ENCODE measurements at places on chromosomes 3 and 15.

DNA sequence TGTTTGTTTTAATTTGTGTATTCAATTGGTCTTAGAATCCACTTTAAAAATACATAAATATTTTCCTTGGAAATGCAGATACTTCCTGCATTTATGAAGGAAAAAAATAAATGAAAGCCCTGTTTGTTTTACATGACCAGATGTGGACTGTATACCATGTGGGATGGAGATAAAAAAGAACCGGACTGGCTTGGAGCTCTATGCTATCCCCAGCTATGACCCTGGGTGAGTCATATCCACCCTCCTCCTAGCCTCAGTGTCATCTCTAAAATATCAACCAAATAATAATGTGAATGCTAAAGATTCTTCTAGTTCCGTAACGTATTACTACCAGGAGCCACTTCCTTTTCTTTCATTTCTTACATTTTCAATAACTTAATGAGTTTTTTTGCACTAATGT is 44.5 kb upstream of the PDZRN3 start:
- no peak for DNase-seq

- no peak for DNase-seq
Measured at GRCh38 chr15:101171954-101172353, 79.9 kb downstream of the CHSY1 start.

DNA sequence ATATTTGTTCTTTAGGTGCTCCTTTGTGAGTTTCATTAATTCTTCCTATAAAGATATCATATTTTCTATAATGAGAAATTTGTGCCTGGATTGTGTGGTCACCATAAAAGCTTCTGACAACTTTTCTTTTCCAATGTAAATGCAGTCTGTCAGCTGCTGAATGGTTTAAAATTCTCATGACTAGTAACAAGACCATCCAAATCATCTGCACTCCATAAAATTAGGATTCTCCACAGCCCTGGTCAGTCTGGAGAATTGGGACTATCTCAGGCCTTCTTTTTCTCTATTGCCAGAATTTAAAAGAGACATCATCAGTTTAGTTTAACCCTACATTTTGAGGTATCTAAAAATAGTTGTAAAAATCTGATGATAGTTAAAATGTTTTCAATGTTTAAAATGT is 180.9 kb downstream of the DTWD1 start:
- no peak for DNase-seq

DNA sequence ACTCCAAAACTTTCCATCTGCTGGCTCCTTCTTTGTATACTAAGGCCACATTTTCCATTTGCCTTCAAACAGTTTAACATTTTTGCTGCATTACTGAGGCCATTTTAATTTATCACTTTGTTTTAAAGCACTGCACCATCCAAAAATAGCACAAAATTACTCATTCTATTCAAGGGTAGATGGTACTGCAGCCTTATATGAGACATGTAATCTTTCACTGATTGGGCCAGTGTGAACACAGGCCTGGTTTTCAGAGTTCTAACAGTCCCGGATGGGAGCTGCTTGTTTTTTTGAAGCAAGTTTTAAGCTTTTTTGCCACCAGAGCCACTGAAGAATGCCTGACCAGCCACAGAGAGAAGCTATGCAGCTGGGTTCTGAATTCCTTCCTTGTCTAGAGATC is 172.3 kb upstream of the TSC22D2 start:
- DNase-seq = no peak

DNA sequence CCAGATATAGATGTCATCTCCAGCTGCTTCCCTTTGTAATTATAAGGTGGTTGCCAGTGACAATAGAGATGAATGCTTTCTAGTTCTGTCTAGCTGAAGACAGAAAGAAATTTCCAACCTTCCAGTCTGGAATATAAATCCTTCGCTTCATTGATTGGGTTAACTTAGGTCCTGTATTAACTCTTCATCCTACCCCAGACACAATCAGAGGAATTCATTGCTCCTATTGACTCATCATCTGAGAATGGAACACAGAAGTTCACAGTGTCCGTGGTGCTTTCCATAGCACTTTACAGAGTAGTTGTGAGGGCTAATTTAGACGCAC is 241.4 kb downstream of the NFKBIZ start:
- no peak for DNase-seq

DNA sequence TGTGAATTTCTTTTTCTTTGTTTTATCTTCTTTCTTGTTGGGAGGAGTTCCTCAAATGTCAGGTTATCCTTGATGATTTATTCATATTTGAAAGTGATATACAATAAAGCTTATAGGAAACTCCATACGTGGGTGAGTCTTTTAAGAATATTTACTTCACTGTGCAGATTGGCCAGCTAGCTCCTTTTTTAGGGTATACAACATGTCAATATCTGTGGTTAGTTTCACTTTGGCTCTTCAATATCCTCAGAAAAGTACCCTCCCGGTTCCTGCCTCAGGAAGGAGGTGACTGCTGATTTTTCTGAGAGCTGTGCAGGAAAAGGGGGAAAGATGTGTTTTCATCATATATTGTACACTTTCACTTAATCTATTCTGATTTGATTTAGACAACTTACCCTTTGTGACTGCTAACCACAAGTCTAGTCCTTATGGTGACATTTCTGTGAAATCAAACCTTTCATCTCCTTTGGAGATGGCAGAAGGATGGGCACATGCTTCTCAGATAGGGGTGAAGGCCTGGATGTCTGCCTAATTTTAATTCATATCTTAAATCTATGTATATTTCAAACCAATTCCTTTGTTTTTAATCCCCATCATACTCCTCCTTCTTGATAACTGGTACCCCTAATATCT is 98.2 kb upstream of the NECTIN3 start:
- DNase-seq = no peak

DNA sequence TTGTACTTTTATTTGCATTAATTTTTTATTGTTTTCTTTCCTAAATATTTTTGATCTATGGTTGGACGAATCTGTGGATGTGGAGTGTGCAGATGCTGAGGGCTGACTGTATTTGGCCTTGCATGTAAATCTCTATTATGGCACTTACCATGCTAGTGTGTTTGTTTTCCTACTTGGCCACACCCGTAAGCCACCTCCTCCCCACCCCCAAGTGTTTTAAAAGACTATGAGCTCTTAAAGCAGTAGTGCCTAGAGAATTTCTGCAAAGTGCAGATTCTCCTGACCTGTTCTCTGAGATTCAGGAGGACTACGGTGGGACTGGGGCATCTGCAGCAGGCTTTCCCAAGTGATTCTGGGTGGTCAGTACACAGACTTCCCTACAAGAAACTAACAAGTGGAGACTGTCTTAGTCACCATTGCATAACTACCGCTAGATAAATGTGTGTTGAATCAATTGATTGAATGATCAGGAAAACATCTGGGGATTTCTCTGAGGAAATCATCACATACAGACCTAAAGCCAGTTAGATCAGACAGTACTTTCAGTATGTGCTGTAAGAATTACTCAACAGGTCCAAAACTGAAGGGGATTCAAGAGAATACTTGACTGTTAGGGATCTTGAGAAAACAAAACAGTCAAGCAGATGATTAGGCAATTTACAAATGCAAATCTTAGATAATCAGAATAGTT is 6.2 kb upstream of the TIPARP start:
- DNase-seq = no peak

GRCh38 chr3:140384028-140384771 is 293.7 kb upstream of the TRIM42 start:
- DNase-seq = no peak

GRCh38 chr15:69834761-69835160 is 263.0 kb downstream of the TLE3 start:
- no peak for DNase-seq

DNA sequence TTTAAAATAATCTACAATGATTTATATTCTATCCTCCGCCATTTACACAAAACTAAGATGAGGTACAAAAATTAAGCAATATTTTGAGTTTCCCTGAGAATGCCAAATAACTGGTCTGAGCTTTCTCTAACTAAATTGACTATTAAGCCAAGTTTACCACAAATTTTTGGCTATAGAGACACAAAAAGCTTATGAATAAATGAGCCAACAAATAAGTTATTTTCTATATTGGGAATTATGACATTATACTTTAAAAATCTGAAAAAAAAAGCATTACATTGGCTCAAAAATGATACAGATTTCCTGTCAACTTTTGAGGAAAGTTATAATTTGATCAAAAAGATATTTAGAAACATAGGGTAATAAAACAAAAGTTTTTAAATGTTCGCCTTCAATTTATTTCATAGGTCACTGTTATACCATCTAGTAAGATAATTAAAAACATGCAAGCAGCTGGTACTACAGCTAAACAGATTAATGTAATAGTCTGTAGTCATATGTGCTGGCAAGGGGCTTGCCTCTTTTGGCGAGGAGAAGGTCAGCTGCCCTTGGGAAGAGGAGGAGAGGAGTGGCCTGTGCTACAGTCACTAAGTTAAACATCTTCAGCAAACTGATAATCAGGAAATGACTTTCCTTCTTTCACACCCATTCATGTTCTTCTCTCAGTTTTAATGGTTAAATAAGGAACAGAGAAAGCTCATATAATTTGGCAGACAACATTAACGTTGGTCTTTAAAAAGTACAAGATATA is 318.5 kb downstream of the TBC1D5 start:
- DNase-seq = no peak

GRCh38 chr3:45064512-45065372 is 38.6 kb downstream of the CLEC3B start:
- peak; percentile 70 for DNase-seq

- DNase-seq = no peak
Measured at GRCh38 chr15:57528940-57529565, 62.7 kb upstream of the MYZAP start.

DNA sequence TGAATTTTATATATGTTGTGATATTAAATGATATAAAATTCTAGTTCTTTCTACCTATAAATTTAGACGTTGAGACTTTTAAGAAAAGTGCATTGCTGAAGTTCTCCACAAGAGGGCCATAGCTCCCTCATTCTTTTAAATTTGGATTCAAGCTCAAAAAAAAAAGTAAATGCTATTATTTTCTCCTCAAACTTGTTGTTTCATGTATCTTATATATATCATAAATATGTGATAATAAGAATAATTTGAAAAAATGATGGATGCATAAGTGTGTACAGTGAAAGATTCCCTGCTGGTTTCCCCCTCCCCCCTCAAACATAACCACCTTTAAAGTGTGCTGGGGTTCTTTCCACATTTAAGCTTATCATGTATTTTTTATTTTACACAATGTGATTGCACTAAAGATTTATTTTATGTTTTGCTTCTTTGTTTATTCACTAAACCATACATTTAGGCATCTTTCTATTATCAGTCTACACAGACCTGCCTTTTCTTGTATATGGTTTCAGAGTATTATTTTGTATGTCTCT is 769.4 kb upstream of the GOLIM4 start:
- no peak for DNase-seq

GRCh38 chr3:87145553-87145952 is 81.6 kb upstream of the CHMP2B start:
- DNase-seq = no peak

GRCh38 chr3:10666621-10667020 is 149.4 kb upstream of the SLC6A11 start:
- no peak for DNase-seq

Data from activated CD4-positive, alpha-beta T cell treated with anti-CD3 and anti-CD28 coated beads, Interleukin-2, amount 50 U/mL, for 4 hours (primary cell).